ENCODE measurements at places on chromosomes 2 and 18.

DNA sequence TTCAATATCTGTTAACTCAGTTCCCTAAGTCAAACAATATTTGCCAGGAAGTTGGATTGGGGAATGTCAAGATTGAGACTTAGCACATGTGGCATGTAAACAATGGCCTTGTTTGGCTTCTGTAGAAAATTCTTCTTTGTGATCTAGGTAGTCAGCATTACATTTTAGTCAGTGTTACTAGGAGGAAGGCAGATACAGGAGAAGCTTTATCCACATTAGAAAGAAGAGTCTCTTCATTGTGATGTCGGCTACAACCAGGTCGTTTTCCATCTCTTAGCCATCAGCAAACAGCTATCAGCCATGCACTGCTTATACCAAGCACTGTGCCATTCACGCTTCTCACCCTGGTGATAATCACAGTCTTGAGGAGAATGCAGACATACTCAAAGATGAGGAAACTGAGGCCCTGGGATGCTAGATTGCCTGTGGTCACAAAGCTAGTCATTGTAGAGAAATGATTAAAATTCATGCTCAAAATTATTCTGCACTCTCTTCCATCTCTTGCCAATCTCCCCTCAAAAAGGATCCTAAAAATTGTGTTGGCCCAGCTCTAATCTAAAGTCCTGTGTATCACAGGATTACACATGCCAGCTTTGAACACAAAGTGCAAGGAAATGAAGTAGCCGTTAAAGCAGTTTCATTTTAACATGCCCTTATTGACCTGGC is 3.2 kb downstream of the GALNT5 start:
- DNase-seq: no peak

DNA sequence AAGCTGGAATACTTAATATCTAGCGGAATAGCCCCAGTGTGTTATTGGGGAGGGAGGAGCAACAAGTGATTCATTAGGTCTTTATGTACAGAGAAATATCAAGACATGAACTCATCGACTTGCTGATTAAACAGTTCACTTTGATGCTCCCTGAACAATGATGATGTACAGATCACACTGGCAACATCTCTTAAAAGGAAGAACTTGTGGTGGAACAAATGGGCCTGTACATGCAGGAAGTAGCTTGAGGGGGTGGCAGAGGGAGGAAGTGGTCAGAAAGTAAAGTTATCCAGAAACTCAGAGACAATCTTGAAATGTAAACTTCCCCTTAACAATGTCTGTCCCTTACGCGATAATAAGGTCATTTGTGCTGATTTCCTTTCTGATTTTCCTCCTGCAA is 90.5 kb downstream of the NXPH2 start:
- peak; percentile 20 for DNase-seq

DNA sequence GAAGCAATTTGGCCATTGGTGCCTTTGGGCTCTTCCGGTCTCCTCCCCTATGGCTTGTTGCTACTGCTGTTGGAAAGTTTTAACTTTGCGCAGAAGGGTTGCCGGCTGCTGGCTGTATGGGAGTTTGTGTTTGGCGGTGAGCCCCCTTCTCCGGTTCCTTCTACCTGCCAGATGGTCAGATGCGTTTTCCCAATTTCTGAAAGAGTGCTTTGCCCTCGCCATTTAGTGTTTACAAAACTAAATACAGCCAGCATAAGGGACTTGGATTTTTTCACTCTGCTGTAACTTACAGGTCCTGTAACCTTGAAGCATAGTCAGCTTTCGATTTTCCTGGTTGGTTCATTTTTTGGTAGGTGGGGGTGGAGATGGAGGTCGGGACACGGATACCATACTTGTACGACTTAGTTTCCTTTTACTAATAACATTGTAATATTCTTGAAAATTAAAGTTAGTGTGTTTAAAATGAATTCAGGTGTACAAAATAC is 604 bp downstream of the COQ10B start:
- no peak for DNase-seq

DNA sequence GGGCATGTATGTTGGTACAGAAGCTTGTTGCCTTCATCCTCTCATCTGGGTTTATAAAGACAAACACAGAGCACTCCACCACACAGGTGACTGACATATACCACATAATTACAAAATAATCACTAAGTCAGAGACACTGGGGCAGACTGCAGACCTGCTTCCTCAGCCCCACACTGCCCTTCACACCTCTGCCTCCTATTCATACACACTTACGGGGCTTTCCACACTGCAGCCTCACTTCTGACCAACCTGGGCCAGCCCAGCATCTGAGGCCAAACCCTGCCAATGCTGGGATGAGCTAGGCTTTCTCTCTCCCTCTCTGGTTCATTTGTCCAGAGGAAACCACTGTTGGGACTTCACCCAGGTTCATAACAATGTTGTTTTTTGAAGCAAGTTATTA is 4.5 kb downstream of the EMX1 start:
- DNase-seq: no peak

DNA sequence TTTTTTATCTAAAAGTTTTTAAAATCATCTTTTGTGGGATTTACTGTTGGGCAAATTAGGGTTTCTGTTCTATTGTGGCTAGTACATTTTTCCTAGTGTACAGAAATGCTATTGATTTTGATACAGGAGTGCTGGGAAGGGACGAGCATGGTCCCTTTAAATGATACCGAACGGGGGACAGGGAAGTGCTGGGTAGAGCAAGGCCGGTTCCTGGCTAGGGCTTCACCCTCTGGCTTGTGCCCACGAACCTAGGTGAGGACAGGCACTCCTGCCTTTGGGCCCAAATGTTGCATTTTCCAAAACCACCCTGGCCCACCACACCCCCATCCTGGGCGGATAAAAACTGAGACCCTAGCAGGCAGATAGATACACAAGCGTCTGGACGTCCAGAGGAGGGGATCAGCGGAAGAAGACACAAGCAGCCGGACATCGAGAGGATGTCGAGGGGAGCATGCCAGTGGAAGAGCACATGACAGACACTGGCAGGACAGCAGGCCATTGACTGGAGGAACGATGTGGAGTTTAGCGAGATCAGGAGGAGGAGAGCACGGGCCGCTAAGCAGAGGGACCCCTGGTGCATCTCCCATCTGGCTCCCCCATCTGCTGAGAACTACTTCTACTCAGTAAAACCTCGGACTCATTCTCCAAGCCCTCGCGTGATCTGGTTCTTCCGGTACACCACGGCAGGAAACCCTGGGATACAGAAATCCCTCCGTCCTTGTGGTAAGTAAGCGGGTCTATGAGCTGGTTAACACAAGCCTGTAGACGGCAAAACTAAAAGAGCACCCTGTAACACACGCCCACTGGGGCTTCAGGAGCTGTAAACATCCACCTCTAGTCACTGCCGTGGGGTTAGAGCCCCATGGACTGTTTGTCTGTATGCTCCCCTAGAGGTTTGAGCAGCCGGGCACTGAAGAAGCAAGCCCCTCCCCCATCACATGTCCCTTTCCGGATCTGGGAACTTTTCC is 13.5 kb upstream of the CALCRL start:
- DNase-seq: no peak

GRCh38 chr2:125935559-125935958 is 720.4 kb upstream of the GYPC start:
- no peak for DNase-seq

DNA sequence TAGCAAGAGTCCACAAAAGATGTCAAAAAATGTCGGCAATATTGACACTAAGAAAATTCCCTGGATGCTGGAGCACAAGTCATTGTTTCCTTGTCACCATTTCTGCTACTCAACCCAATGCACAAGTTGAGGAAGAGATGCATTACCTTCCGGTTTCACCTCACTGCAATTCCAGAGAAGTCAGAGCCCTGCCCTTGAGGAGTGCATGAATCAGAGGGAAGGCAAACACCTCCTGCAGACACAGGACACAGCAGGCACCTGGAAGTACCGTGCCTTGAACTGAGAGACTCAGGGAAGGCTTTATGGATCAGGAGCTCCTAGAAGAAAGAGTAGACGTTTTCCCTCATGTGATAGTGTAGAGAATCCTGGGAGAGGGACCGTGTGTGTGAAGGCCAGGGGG is 62.7 kb upstream of the ARL4C start:
- DNase-seq: no peak

GRCh38 chr18:45573514-45573913 is 41.8 kb upstream of the SLC14A2 start:
- no peak for DNase-seq

GRCh38 chr2:233693963-233694362 is 1.3 kb downstream of the UGT1A6 start:
- DNase-seq: no peak

DNA sequence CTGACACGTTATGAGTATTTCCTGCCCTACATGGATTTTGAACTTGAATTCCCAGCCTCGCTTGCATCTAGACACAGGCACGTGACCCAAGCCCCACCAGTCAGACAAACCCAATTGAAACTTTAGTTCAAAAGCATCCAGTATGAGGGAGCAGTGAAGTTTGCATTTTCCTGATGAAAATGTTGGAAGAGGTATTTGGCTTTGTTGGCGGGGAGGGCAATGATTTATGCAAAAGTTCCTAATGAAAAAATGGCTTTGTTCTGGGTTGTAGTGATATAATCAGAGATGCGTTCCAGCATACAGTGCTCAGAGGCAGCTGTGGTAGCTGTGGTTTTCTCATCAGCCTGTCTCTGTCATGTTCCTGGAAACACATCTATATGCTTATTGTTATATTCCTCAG is 36.8 kb upstream of the CPS1 start:
- no peak for DNase-seq

GRCh38 chr2:102143450-102143985 is 972 bp downstream of the IL1R1 start:
- DNase-seq: no peak

GRCh38 chr18:35559867-35560266 is 21.7 kb upstream of the GALNT1 start:
- no peak for DNase-seq

DNA sequence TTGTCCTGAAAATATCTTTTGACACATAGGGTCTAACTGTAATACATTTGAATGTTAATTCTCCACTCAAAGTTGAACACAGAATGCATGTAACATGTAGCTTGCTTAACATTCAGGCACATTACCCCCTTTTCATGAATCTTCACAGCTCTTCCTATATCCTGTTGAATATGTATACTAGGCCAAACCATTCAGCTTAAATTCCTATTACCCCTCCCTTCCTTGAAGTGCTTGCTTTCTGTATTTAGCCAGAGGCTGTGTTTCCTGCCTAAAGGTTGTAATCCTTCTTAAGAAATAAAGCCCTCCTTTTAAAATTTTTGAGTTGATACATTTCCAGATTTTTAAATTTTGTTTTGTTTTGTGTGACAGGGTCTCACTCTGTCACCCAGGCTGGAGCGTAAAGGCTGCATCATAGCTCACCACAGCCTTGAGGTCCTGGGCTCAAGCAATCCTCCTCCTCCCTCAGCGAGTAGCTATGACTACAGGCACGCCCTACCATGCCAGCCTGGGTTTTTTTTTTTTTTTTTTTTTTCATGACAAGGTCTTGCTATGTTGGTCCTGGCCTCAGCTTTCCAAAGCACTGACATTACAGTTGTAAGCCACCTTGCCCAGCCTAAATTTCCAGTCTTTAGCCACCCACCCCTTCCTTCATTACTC is 357.6 kb downstream of the DSC3 start:
- DNase-seq: no peak

- DNase-seq: no peak
These were observed 32.3 kb upstream of the GCG start for GRCh38 chr2:162184359-162184758.

DNA sequence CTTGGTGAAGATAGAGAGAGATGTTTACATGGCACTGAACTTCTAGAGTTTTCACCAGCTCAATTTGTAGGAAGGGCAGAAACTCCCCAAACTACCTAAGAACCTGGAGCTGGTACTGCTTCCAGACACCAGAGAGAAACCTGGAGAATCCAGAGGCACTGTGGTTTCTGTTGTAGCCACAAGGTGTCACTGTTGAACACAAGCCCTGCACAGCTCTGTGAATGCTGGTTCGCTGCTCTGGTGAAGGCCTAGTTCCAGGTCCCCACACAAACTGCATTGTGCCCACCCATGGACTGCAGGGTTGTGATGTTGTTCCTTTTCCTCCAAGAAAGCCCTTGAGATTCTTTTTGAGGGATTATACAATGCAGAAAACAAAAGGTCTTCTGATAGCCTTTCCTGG is 150.5 kb upstream of the HS6ST1 start:
- DNase-seq: no peak

GRCh38 chr2:104538077-104538476 is 315.8 kb upstream of the POU3F3 start:
- no peak for DNase-seq

DNA sequence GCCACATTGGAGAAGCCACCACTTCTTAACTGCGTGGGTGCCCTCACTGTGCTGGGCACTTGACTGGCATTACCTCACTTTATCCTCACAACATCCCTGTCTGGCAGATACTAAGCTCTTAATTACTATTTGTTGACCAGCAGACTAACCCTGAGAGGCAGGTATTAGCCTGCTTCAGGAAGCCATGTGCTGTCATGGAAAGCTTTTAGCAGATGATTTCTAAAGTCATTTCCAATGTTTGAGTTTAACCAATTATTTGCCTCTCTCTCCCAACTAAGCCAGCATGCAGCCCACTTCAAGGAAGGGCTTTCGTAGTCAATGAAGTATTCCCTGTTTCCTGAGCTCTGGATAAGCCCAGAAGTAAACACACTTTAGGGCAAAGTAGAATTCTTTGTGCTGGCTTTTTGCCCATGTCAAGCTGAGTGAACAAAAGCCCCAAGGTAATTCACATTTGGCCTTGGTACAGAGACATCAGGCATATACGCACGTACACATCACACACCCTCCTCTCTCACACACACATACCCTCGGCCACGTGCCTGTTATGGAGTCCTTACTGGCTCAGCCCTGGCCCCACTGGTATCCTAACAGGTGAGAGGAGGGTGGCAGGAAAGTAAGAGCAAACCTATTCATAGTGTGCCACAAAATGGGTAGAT is 108.6 kb downstream of the C1D start:
- DNase-seq: no peak

DNA sequence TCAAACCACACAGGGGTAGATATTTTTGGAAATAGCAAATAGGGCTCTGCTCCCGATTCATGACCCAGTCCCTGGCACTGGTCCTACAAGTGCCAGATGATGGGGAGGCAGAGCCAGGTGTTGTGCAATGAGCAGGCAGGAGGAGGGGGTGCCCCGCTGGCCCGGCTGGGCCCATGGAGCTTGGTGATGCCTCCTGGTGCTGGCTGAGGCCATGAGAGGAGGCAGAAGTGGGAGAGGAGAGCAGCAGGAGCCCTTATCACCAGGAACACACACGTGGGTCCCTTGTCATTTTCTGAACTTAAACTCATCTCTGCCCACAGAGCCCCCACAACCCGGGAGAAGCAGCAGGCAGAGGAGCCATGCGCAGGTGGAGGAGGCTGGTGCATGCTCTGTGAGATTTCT is 90.5 kb upstream of the MAPK4 start:
- no peak for DNase-seq

GRCh38 chr2:20065885-20066602 is 14.6 kb upstream of the LAPTM4A start:
- DNase-seq: no peak

GRCh38 chr2:168802859-168803725 is 655 bp downstream of the NOSTRIN start:
- no peak for DNase-seq

GRCh38 chr2:228446734-228447133 is 265.2 kb upstream of the SPHKAP start:
- DNase-seq: no peak

- DNase-seq: no peak
These were observed 7.1 kb upstream of the KLF11 start for GRCh38 chr2:10036095-10036884.
